Cardiac muscle cell (in vitro differentiated cells and primary cell): ENCODE measurements at places on chromosomes 4 and X. TPM values are rescaled to one million over a fixed set of nuclear protein-coding genes. Genes with fewer than 3 reads are reported as not detected.

GRCh38 chrX:133306316-133306715 lies 88.2 kb upstream of the TFDP3 start:
- H3K36me3 ChIP-seq: peaks cover 7% of the 10 kb centered on the region
- H3K27ac ChIP-seq: no peak overlapping the region
- no peak overlapping the region for H3K4me3 ChIP-seq
- no peaks in the 10 kb centered on the region for H3K27me3 ChIP-seq
- no peak for DNase-seq

TMEM35A gene
- total RNA-seq: 5.7 and 7.2 TPM in 2 replicates

FAM47C gene
- not detected in 2 replicates for total RNA-seq

GRCh38 chrX:154751669-154752271 lies 893 bp upstream of the GAB3 start:
- H3K27me3 ChIP-seq: peaks cover 9% of the 10 kb centered on the region
- no peaks in the 10 kb centered on the region for H3K36me3 ChIP-seq
- DNase-seq: no peak
- no peak overlapping the region for H3K27ac ChIP-seq

DNA sequence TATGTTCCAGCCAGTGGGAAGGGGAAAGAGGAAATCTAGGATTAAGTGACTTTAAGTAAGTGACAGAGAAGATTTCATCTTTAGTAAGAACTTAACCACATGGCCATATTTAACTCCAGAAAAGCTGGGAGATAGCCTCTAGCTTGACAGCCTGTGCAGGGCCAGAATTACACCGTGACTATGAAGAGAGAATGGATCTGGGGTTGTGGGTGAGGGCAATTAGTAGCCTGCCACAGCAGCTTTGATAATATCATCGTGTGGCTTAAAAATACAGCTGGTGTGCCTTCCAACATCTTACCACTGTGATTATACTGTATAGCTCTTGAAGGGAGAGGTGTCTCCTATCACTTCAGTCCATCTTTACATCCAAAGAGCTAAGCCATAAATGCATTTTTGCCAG lies 57.6 kb upstream of the TBC1D9 start:
- H3K4me1 ChIP-seq: no peaks in the 10 kb centered on the region
- no peak overlapping the region for H3K27ac ChIP-seq
- no peak for DNase-seq
- H3K4me3 ChIP-seq: no peak overlapping the region
- H3K27me3 ChIP-seq: no peaks in the 10 kb centered on the region

DNA sequence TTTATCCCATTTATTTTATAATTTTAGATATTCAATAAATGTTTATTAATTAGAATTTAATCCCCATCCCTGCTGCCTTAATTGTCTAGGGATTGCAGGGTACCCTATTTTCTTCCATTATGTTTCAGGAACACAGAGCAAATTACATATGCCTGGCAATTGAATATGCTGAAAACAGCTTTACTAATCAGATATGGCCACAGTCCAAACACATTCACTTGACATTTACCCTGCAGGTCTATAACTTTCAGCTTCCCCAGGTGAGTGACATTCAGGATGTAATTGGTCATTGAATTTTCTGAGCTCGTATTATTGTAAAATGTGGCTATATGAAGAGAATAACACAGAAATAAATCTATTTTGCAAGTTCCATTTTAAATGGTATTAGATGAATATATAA lies 218.7 kb upstream of the NDST4 start:
- peak; percentile 14 for DNase-seq
- H3K27me3 ChIP-seq: no peaks in the 10 kb centered on the region
- H3K27ac ChIP-seq: no peak overlapping the region
- no peak overlapping the region for H3K4me3 ChIP-seq
- no peaks in the 10 kb centered on the region for H3K4me1 ChIP-seq
- no peaks in the 10 kb centered on the region for H3K36me3 ChIP-seq

GRCh38 chr4:101339332-101339731 lies 8.0 kb downstream of the PPP3CA start:
- H3K27ac ChIP-seq: no peak overlapping the region
- H3K27me3 ChIP-seq: no peaks in the 10 kb centered on the region
- no peak for DNase-seq
- H3K36me3 ChIP-seq: no peaks in the 10 kb centered on the region
- H3K4me1 ChIP-seq: peaks cover 9% of the 10 kb centered on the region
- no peak overlapping the region for H3K4me3 ChIP-seq

- DNase-seq: no peak
- H3K27ac ChIP-seq: no peak overlapping the region
- H3K4me1 ChIP-seq: no peaks in the 10 kb centered on the region
- H3K27me3 ChIP-seq: no peaks in the 10 kb centered on the region
- no peak overlapping the region for H3K4me3 ChIP-seq
- H3K36me3 ChIP-seq: no peaks in the 10 kb centered on the region
These were observed 499.8 kb downstream of the MID1IP1 start for GRCh38 chrX:39301036-39301435.

GRCh38 chrX:115229337-115230003 lies 4.4 kb downstream of the LRCH2 start:
- no peak overlapping the region for H3K27ac ChIP-seq
- no peak overlapping the region for H3K4me3 ChIP-seq
- DNase-seq: no peak
- H3K36me3 ChIP-seq: no peaks in the 10 kb centered on the region

- no peaks in the 10 kb centered on the region for H3K4me1 ChIP-seq
- no peak for DNase-seq
- no peaks in the 10 kb centered on the region for H3K27me3 ChIP-seq
- H3K27ac ChIP-seq: no peak overlapping the region
- H3K4me3 ChIP-seq: no peak overlapping the region
- H3K36me3 ChIP-seq: no peaks in the 10 kb centered on the region
These were observed 13.4 kb downstream of the EDA2R start for GRCh38 chrX:66625525-66625924.
